NCI-H1092 treated with DMSO at 0.1 percent for 48 hours (cell line): ENCODE measurements at places on chromosomes 13 and 19.

DNA sequence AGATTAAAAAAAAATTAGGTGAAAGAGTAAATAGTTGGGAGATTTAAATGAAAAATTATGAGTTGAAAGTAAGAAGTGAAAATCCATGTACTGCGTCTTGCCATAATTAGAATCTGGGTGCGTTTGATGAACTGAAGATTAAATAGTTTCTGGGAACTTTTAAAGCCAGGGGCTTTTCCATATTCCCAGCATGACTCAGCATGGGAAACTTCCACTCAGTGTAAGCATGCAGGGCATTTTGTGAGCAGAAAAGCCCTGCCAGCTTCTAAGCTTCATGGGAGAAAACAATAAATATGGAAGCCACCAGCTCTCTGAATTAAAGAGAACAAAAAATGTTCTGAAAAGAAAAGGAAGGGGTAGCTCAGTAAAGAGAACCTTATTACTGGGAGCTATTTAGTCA, 62.0 kb upstream of the EDNRB start:
- DNase-seq = no peak

DNA sequence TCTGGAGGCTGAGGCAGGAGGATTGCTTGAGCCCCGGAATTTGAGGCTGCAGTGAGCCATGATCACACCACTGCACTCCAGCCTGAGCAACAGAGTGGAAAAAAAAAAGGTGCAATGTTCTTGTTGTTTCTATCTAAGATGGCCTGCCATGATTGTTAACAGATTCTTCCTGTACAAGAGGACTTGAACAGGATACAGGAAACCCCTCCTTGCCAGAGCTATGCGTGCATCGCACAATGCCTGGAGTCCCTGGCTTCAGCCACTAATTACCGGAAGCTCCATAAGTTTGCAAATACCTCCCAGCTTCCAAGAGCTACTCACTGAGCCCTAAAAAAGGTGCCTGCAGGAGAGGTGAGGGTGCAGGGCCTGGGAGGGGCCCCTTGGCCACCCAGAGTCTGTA, 13.1 kb upstream of the HIF3A start:
- DNase-seq = no peak

DNA sequence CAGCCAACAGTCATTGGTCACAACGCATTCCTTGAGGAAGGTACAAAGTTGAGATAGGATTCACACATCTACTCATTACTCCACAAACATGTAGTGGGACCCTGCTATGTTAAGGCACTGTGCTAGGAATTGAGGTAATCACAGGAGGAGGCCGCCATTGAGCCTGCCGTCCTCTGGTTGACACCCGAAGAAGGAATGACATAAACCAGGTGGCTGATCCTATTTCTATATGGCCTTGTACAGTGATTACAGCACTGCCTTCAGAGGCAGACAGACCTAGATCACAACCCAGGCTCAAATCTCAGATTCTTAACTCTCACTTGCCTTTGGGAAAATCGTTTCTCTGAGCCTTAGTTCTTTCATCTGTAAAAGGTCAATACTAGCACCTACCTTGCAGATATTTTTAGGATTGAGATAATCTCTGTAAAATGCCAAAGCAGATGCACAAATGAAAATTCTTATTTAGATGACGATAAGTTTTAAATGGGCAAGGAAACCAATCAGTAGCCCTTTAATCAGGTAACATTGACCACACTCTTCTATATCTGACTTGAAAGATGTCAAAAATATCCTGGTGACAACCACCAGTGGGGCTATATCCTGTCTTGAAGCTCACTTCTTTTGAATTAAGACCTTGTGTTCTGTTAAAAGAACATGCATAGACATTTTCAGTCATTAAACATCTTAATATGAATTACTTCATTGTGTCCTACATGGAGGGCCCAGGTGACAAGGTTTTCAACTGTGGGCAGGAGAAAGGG, 251.6 kb downstream of the KCTD12 start:
- no peak for DNase-seq

GRCh38 chr19:1237754-1238368, at the start of gene CBARP:
Gene CBARP, minus strand, starts transcription at chr19:1238005. Its CDS starts 1,905 bp downstream, at chr19:1236100.
- no peak for DNase-seq

DNA sequence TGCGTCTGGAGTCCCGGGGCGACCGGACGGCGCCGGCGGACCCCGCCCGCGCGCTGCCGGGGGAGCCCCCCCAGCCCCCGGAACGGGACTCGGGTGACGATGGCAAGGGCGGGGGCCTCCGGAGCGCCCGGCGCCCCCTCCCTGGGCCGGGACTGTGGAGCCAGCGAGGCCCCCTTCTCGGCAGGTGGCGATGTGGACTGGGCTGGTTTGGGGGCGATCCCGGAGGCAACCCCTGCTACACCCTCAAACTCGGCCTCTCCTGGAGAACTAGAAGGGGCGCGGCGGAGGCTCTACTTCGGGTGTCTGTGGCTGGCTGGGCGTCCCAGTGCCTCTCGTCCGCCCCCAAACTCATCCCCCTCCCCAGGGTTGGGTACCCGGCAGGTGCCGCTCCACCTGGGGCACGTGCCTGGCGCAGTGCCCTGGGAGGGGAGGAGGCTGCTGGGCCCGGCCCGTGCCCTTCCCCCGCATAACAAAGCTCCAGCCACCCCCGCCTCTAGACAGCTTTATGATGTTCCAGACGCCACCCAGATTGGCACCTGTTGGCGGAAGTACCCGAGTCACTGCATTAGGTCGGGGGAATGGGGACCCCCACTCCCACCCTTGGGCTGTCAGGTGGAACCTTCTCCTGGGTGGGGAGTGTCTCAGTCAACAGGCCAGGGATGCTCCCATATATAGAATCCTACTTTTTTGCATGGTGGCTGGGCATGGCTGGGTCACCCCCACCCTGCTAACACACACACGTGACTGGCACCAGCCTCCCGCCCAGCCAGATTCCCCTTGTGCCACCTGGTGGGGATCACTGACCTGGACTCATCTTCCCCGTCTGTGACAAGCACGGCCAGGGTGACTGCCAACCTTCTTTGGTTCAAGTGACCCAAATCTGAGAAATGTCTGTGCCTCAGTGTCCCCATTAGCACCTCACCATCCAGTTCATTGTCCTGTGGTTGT, 722 bp downstream of the PKN1 start:
- DNase-seq = peak; percentile 53

DNA sequence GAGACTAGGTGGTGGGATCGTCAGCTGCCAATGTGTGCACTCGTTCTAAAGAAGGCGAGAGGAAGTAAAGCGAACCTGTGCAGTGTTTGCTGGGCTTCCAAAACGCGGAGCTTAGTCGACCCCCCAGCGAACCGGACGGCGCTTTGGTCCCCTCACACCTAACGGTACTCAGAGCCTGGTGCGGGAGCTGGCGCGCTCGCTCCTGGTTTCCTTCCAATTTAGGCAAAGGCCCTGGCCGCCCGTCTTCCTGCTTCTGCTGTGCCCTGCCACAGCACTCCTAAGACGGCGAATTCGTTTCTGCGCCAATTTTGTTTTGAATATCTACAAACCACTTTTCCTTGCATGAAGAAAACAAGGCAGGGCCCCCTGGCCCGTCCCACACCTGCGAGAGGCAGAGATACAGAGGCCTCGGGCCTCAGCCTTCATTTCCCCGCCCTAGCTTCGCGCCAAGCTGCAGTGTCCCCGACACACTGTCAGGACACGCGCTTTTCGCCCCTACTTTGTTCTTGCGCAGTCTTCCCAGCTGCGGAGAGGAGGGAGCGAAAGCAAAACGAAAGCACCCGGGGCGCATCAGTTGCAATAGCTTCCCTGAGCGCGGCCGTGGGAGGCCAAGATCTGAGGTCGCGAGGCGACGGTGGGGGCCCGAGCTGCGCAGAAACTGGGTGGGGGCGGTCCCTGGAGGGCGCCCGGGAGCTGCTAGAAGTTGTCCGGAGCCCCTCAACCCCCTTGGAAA, 111.9 kb downstream of the KCNRG start:
- DNase-seq = no peak

- DNase-seq = no peak
Observed at GRCh38 chr13:31421756-31422155, 222.0 kb downstream of the B3GLCT start.

DNA sequence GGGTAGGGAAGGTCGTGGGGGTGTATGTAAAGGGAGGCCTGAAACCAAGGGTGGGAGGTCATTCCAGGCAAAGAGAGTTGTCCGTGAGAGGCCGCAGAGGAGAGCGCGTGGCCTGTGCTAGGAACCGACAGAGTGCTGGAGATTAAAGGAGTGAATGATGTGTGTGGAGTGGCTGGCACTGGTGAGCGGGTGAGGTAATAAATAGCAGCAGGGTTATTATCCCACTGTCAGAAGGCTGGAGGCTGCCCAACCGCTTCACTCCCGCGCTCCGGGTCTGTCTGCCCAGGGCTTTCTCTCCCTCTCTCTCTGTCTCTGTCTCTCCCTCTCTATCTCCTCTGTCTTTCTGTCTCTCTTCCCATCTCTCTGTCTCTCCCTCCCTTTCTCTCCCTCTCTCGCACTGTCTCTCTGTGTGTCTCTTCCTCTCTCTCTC, 17.4 kb downstream of the ZNF579 start:
- DNase-seq = peak; percentile 71

GRCh38 chr13:112688560-112689302, 1.1 kb upstream of the ATP11A start:
- DNase-seq = no peak

DNA sequence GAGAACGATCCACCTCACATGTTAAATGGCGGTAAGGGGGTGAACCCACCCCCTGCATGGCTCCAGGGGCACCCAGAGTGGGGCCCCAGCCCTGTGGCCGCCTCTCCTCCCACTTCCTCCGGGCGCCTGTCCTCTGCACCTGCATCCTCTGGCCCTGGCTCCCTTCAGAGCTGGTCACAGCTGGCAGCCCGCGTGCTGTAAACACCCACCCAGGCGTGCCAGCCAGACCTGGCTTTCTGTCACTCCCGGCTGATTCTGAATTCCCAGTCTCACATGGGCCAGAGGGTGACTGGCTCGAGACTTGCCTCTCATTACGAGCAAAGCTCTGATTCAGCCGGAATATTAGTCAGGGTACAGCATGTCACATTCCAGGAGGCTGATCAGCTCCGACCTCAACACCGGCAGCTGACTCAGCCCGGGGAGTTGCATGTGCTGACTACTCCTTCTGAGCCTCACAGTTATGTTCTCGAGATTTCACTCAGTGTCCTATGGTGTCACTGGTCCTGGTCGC, 75.1 kb downstream of the GNG7 start:
- DNase-seq = no peak

GRCh38 chr13:112615391-112615790, 27.4 kb upstream of the TUBGCP3 start:
- no peak for DNase-seq

GRCh38 chr13:109576331-109576813, 210.0 kb downstream of the IRS2 start:
- DNase-seq = no peak

- no peak for DNase-seq
Observed at GRCh38 chr13:61838568-61838967, 422.9 kb upstream of the PCDH20 start.

DNA sequence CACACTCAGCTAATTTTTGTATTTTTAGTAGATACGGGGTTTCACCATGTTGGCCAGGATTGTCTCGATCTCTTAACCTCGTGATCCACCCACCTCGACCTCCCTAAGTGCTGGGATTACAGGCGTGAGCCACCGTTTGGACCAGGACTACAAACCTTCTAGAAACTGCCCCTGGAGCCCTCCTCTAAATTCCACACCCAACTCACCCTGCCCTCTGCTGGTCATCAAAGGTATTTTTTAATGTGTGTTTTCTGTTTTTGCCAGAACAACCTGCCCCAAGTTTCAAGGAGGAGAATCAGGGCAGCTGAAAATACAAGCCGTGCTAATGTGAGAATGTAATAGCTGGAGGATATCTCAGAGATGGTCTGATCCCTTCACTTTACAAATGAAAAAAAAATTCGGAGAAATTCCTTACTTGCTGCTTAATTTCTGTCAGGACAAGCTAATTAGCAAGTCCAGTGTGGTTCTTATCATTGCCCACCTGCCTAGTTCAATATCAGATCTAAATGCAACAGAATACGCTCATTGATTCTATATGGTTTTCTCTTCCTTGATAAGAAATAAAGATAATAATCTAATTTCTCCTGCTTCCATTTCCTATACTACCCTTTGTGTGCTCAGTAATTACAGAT, 4.1 kb downstream of the ATP8A2 start:
- DNase-seq = peak; percentile 61

DNA sequence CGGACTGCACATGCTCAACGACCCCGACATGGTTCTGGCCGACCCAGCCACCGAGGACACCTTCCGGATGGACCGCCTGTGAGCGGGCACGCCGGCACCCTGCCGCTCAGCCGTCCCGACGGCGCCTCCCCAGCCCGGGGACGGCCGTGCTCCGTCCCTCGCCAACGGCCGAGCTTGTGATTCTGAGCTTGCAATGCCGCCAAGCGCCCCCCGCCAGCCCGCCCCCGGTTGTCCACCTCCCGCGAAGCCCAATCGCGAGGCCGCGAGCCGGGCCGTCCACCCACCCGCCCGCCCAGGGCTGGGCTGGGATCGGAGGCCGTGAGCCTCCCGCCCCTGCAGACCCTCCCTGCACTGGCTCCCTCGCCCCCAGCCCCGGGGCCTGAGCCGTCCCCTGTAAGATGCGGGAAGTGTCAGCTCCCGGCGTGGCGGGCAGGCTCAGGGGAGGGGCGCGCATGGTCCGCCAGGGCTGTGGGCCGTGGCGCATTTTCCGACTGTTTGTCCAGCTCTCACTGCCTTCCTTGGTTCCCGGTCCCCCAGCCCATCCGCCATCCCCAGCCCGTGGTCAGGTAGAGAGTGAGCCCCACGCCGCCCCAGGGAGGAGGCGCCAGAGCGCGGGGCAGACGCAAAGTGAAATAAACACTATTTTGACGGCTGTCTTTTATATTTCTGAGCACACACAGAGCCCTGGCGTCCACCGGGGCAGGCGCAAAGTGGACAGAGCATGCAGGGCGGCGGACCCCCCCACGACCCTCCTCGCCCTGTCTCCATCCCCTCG, 13.6 kb downstream of the COMP start:
- DNase-seq = no peak

GRCh38 chr13:83667606-83668005, 214.7 kb downstream of the SLITRK1 start:
- no peak for DNase-seq

DNA sequence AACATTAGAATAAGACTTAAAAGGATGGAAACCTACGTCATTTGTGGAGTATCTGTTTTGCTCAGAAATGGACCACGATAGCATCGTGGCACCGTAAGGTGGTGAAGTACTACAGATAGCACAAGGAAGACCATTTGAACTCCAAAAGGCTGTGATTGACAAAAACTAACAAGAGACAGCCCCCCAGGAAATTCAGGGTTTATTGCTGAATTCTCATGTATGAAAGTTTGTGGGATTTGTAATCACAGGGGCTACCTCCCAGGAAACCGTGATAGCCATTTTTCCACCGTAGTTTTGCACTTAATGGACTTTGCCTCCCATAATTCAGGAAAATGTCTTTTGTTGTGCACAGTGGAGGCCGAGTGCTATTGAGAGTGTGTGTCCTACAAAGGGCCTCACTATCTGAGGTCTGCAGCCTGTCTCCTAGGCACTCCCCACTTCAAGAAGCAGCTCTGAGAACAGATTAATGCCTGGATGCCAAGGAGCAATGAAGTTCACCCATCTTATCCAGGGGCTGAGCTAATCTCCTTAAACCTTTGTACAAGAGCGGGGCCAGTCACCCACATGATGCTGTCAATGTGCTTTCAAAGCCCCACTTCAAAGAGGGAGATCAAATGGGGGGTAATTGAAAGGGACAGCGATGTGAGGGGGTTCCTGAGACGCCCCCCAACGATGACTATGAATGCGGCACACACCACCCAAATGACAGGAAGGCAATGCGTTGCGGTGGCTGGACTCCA, 182.6 kb downstream of the COL4A1 start:
- no peak for DNase-seq
